ENCODE measurements at places on chromosomes 4 and X.
A peak's percentile ranks its signal among the peaks of the same experiment; 100 is the strongest.

- DNase-seq: no peak
Observed at GRCh38 chr4:70607334-70607853, 15.3 kb downstream of the AMBN start.

- no peak for DNase-seq
Observed at GRCh38 chrX:34288782-34289181, 156.7 kb upstream of the FAM47A start.

DNA sequence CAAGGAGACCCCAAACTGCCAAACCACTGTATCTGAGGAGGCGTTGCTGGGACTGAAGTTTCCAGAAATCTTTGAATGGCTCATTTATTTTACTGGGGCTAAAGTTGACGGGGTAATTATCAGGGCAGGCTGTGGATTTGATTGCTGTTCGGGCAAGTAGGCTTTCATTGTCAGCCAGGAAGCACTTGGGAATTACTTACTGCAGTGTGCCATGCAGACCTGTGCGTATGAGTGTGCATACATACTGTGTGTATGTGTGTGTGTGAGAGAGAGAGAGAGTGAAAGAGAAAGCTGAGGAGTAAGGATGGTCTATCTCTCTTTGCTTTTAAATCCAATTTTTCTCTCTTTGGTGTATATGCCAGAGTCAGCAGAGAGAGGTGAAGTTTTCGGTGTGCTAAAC lies 122.7 kb downstream of the NPNT start:
- no peak for DNase-seq

GRCh38 chrX:153623310-153624029 lies 23.5 kb upstream of the DUSP9 start:
- DNase-seq: no peak

GRCh38 chr4:168633496-168633895 lies 136.6 kb downstream of the PALLD start:
- no peak for DNase-seq

DNA sequence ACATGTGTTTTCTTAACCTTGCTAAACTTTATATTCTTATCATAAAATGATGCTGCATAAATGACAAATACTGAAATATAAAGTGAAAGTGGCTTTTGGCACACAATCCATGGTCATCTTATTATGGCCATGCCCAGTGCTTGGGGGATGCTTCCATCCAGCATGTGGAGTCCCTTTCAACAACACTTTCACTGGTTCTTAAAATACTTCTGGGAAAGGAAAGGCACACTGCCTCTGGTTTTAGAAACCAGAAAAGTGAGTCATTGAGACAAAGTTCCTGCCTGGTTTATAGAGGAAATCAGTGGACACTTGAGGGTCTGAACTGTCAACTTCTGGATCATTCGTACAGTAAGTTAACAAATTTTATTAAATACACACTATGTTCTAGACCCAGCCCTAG lies 248.0 kb upstream of the ADAMTS3 start:
- DNase-seq: no peak

GRCh38 chrX:112759512-112759911 lies 79.8 kb upstream of the LHFPL1 start:
- no peak for DNase-seq

GRCh38 chr4:3367866-3368265 lies 73.9 kb upstream of the HGFAC start:
- no peak for DNase-seq

DNA sequence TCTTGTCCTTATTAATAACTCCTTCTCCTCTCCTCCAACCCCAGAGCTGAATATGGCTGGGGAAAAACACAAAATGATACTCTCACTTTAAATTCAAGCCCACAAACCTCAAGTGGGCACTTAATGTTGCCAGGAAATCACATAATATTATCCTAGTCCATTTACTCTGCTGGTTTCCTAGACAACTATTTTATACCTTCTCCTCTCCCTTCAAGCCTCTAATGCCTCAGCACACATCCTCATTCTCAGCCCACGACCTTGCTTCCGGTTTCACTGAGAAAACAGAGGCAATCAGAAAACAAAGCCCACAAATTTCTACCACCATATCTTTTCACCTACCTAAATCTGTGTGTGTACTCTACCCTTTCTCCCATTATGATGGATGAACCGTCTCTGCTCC lies 12.1 kb upstream of the CLCN5 start:
- no peak for DNase-seq

- DNase-seq: no peak
Observed at GRCh38 chr4:58359590-58359989, 1249.4 kb upstream of the IGFBP7 start.

DNA sequence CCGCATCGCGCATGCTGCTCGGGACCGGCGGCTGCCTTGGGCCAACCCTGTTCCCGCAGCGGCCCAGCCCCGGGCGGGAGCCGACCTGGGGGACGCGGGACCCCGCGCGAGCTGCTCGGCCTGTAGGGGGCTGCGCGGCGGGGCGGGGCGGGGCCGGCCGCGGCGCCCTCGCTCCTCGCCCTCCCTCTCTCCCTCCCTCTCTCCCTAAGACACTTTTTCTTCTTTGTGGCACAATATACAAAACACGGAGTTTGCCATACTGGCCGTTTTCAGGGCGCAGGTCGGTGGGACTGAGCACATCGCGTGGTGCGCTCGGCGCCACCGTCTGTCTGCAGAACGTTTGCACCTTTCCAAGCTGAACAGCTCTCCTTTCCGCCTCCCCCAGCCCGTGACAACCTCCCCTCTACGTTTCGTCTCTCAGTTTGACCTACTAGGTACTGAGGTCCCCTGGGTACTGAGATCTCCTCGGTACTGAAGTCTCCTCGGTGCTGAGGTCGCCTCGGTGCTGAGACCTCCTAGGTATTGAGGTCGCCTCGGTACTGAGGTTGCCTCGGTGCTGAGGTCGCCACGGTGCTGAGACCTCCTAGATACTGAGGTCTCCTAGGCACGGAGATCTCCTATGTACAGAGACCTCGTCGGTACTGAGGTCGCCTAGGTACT lies 261.1 kb upstream of the PLCXD1 start:
- no peak for DNase-seq

DNA sequence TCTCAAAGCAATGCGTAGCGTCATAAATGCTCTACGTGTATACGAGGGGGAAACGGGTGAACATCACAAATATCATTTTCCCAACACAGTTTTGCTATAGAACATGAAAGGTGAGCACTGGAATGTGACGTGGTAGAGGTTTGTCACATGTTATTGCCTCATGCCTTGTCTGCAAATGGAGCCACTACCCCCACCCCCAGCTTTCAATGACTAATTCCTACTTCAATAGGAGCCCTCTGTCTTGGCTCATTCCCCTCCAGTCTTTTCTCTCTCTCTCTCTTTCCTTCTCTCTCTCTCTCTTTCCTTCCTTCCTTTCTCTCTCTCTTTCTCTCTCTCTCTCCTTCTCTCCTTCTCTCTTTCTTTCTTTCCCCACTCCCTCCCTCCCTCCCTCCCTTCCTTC lies 127.0 kb downstream of the STOX2 start:
- no peak for DNase-seq

DNA sequence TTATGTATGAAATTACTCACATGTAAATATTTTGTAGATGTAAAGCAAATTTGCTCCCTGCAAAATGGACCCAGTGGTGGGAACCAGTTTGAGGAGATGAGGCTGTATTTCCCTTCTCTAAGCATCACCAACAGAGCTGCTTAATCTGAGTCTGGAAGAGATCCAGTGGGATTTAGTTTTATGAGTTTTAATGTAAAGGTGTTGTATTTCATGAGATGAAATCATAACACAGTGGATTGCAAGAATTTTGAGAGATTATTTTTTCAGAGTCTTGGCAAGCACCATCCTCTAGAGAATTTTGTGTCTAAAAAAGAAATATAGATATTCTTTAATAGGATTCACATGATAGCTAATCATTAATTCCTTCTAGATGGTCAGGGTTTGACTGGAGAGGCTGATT lies 35.6 kb upstream of the SFRP2 start:
- DNase-seq: no peak

- no peak for DNase-seq
Observed at GRCh38 chr4:133968174-133968573, 233.4 kb downstream of the PABPC4L start.

- DNase-seq: no peak
Observed at GRCh38 chr4:83931659-83932438, 395.9 kb downstream of the GPAT3 start.

DNA sequence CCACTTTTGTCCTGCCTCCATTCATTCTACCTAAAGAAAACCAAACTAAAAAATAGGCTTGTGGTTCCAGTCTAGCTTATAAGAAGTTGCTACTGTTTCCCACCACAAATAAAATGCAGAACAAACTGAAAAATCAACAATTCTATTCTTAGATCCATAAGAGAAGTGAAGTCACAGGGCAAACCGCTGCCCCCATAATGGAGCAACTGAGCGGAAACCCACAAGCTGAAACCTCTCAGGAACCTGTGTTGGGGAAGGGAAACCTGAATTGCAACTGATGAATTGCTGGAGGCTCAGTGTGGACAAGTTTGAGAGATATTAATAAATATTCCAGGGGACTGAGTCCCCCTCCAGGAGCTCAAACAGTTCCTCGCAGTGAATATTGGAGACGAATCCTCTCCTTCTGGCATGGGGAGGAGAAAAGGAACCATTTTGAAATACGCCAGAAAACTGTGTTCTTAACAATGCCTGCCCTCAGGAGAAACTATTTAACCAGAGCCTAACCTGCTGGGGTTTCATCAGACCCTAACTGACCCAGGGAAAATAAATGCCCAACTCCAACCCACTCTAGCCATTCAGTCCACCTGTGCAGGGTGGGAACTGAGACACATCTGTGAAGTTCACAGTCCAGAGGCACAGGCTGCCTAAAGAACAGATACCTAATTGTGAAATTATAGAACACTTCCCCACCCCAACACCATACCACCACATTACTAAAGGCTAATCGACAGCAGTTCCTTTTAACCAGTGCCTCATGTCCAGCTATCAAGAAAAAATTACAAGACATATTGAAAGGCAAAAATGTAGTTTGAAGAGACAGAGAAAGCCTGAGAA lies 22.8 kb upstream of the SH3RF1 start:
- DNase-seq: no peak

- DNase-seq: no peak
Observed at GRCh38 chrX:104565791-104566680, at the start of gene IL1RAPL2. IL1RAPL2 (plus strand) TSS chrX:104566199.

- no peak for DNase-seq
Observed at GRCh38 chr4:94126669-94127068, 81.0 kb upstream of the SMARCAD1 start.

- peak; percentile 59 for DNase-seq
Observed at GRCh38 chrX:48737213-48737938, 24.2 kb upstream of the GLOD5 start.

- DNase-seq: no peak
Observed at GRCh38 chr4:68162196-68162595, 32.5 kb upstream of the TMPRSS11F start.

DNA sequence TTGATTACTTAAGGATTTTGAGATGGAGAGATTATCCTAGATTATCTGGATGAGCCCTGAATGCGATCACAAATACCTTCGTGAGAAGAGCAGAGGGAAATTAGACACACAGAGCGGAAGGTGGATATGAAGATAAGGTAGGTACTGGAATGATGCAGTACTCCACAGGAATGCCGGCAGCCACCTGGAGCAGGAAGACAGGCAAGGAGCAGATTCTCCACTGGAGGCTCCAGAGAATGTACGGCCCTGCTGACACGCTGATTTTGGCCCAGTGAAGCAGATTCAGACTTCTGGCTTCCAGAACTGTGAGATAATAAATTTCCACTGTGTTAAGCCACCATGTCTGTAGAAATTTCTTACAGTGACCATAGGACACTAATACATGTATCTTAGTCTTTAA lies 79.4 kb upstream of the PITX2 start:
- DNase-seq: no peak

GRCh38 chrX:65668377-65669310 lies 1.2 kb downstream of the MSN start:
- DNase-seq: peak; percentile 32

DNA sequence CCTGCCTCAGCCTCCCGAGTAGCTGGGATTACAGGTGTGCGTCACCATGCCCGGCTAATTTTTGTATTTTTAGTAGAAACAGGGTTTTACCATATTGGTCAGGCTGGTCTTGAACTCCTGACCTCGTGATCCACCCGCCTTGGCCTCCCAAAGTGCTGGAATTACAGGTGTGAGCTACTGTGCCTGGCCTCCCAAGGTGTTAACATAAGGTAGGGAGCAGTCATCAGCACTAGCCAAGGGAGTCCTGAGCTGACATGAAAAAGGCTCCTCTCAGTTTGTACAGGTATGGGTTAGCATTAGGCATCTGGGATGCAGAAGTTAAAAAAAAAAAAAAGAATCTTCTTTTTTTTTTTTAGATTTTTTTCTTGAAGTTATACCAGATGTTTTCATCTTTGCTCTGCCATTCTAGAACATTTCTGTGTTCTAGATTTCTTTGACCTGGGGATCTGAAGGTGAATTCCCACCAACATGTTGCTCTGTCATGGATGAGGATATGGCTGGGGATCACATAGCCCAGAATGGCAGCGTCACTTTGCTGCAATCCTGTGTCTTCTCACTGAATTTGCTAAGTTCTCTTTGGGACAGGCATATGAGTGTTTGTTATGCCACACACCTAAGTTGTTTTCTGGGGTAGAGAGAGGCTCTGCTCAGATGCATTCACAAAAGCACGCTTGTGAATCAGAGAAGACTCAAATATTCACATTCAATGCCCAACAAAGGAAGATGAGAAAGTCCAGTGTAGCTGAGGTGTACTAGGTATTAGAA lies 24.4 kb upstream of the PLA2G12A start:
- no peak for DNase-seq

DNA sequence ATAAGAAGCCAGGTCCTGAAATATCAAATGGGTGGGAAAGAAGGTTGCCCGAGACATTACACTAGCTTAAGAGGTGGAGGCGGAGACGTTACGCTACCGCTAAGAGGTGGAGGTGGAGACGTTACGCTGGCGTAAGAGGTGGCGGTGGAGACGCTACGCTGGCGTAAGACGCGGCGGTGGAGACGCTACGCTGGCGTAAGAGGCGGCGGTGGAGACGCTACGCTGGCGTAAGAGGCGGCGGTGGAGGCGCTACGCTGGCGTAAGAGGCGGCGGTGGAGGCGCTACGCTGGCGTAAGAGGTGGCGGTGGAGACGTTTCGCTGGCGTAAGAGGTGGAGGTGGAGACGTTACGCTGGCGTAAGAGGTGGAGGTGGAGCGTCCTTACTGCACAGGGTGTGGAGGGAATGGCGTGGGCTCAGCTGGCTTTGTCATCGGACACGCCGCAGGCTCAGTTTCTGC lies 12.8 kb downstream of the CYP4V2 start:
- DNase-seq: no peak

DNA sequence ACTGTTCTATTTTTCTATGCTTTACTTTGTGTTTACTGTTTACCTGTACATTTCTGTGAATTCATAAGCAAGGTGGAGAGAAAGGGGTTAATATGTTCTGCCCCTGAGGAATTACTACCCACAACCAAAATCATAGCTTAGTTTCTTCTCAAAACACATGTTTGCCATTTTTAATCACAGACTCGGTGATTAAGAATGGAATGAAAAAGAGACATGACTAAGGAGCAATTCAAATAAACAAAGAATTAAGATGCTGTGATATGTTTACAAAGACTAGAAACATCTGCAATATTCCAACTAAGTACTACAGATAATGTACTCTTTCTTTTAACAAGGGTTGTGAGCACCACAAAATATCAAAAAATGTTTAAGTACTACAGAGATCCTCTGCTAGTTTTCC lies 11.7 kb upstream of the FAT4 start:
- no peak for DNase-seq

GRCh38 chr4:14887842-14888433 lies 114.3 kb upstream of the CPEB2 start:
- DNase-seq: no peak

GRCh38 chr4:4610672-4611071 lies 68.8 kb upstream of the STX18 start:
- DNase-seq: no peak

- no peak for DNase-seq
Observed at GRCh38 chr4:24655326-24655725, 71.0 kb upstream of the DHX15 start.

Measured in thoracic aorta (tissue), 2 donors.